ENCODE measurements at places on chromosomes 4 and X.

GRCh38 chr4:73662709-73663546 is 42.7 kb upstream of the RASSF6 start:
- DNase-seq, result peak; percentile 77

DNA sequence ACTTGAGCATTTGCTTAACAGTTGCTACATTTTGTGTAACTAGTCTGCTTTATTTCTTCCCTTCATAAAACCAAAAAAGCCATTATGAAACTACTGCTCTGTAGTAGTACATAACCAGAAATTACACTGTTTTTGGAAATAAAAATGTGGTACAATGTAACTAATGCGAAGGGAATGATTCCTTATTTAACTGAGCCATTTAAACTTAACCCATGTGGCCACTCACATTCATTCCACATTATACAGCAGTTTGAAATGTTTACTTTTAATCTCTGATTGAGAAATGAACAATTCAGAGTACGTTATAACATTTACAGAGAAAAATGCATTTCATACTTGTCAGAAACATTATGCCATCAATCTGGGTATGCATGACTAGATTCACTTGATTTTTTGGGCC is 94.2 kb downstream of the NYX start:
- no peak for DNase-seq

GRCh38 chr4:112642526-112642925 is 5.6 kb downstream of the LARP7 start:
- no peak for DNase-seq

- no peak for DNase-seq
Measured at GRCh38 chr4:141810038-141810711, 173.8 kb downstream of the IL15 start.

GRCh38 chr4:36303426-36304137 is 22.2 kb downstream of the DTHD1 start:
- DNase-seq, result peak; percentile 74

DNA sequence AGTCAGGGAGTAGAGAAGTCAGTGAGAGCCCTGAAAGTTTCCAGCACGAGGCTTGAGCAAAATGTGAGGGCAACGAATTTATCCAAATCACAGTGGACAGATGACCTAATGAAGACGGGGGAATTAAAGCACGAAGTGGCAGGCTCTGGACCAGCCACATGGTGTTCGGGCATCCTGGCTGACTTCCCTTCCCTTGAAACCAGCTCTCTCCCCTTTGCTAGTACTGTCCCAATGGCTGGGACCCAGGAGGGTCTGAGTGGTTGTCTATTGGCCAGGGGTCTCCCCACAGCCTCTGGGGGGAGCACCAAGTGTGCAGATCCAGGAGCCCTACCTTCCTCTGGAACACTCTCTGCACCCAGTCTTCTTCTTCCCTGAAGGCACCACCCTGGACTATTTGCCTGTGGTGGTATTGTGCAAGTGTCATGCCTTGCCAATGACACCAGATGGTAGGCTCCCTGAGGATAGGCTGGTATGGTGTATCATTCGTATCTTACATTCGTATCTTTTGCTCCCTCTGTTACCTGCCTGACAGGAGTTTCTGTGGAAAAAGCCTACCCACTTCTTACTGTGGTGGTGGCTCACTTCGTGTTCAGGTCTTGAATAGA is 2.1 kb downstream of the APLN start:
- DNase-seq, result no peak

GRCh38 chrX:135543924-135544323 is 23.5 kb downstream of the INTS6L start:
- peak; percentile 41 for DNase-seq

- DNase-seq, result no peak
Measured at GRCh38 chrX:12060489-12061260, 77.6 kb upstream of the FRMPD4 start.

DNA sequence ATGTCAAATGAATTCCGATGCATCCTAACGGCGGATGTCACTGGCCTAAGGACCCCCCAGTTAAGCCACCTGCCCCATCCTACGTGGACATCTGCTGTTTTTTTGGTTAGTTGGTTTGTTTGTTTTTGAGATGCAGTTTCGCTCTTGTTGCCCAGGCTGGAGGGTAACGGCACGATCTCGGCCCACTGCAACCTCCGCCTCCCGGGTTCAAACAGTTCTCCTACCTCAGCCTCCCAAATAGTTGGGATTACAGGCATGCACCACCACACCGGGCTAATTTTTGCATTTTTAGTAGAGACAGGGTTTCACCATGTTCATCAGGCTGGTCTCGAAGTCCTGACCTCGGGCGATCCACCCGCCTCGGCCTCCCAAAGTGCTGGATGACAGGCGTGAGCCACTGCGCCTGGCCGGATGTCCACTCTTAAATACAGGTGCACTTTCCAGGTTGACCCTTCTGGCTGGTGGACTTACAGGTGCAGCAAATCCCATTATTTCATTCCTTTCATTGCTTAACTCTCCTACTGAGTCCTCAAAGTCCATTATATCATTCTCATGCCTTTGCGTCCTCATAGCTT is 206.2 kb downstream of the CRLF2 start:
- no peak for DNase-seq

GRCh38 chr4:132297346-132297745 is 851.7 kb upstream of the PCDH10 start:
- no peak for DNase-seq

GRCh38 chr4:163495900-163496299 is 1.4 kb downstream of the TMA16 start:
- peak; percentile 50 for DNase-seq

DNA sequence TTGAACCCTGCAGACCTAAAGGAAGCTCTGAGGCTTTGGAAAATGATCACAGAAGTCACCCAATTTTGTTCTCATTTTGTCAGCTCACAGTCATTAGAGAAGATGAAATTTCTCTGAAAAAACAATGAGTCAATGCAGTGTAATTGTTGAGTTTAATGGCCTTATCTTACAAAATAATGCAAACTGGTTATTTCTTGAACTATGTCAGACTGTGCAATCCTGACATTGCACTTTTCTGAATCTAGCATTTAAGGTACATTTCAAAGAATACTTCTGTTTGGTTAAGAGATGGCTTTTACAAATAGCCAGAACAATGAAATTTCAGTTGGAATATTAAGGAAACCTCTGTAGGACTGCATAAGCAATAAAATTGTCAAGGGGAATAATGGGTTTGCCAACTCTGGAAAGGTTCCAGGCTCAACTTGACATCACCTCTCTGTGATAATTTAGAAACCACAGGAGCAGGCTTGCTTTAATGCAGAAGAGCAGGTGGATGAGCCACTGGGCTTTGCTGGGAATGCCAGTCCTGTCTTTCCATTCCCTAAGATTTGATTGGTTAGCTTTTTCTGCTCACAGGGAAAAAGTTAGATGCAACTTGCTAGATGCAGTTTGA is 222.8 kb downstream of the FRMPD4 start:
- no peak for DNase-seq

DNA sequence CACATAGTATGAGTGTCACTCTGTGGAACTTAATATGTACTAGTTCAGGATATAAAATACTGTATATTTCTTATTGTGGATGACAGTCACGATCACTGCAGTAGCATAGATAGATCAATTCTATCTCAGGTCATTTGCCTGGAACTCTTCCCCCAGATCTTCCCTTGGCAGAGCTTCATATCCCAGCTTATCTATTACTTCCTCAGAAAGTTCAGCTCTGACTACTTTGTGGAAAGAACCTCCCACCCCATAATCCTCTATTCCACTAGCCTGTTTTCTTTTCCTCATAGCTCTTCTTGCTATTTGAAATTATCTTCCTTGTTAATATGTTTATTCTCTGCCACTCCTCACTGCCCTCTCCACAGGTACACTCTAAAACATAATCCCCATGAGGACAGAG is 10.9 kb downstream of the FAM241A start:
- no peak for DNase-seq

All from NB4 (cell line).